Osteoblast (primary cell): ENCODE measurements at places on chromosomes 12 and 14. TPM values are rescaled to one million over a fixed set of nuclear protein-coding genes. Genes with fewer than 3 reads are reported as not detected.

DNA sequence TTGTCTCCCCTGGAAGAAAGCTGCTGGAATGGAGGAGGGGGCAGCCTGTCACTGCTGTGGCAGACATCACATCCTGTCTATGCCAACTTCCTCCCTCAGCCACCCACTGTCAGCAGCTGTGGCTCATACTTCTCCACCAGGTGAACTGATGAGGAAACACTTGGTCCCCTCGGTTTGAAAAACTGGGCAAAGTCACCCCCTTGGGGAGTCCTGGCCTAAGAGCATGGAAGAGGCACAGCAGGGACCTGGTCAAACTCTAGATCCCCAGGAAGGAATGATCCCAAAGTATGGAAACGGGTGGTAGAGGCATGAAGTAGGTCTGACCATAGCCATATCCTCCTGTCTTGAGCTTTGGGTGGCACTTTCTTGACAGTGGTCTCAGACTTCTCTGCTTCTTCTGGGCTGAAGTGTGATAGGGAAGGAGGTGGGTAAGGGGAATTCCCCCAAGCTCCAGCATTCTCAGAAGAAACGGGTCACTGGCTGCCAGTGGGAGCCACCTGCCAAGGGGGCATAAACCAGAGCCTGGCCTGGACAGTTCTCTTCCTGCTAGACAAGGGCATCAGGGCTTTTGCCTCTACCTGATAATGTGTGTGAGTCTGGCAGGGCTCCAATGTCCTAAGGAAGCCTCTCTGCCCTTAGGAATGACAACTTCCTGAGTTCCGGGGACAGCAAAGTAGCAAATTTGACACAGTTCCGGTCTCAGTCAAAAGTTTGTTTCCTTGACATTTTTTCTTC, 36.0 kb downstream of the FMNL3 start:
- H3K4me1 ChIP-seq: peaks cover 52% of the 10 kb centered on the region
- no peaks in the 10 kb centered on the region for H3K36me3 ChIP-seq
- peak overlapping the region; percentile 92 for H3K27ac ChIP-seq
- H3K4me3 ChIP-seq: no peak overlapping the region
- no peak for DNase-seq

- peak overlapping the region; percentile 23 for H3K4me3 ChIP-seq
- no peaks in the 10 kb centered on the region for H3K27me3 ChIP-seq
- H3K4me1 ChIP-seq: peaks cover 72% of the 10 kb centered on the region
Observed at GRCh38 chr14:61718039-61718438, 22.7 kb downstream of the HIF1A start.

DNA sequence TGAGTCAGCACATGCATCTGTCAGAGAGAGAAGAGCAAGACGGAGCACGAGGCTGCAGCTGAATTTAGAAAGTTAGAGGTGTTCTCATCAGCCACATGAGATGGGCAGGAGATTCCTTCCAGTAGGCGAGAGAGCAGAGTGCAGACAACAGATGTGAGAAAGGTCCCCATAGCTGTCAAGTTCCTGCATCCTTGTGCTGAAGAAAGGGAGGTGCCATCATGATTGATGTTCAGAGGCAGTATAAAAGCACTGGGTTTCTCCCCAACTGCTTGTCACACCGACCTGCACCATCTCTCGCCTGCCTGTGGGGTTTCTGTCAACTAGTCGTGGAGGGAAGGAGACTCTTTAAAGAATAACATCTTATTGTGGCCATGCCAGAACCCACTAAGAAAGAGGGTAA, at the start of gene MYBPC1:
TSS of gene MYBPC1 (plus strand) at position 272 of the 400 bp plus-strand sequence. CDS start at position 372, 100 bp downstream.
- H3K27me3 ChIP-seq: no peaks in the 10 kb centered on the region
- no peaks in the 10 kb centered on the region for H3K36me3 ChIP-seq
- no peak within 1 kb of the TSS for H3K27ac ChIP-seq
- H3K4me1 ChIP-seq: no peaks in the 10 kb centered on the region
- DNase-seq: no peak

DNA sequence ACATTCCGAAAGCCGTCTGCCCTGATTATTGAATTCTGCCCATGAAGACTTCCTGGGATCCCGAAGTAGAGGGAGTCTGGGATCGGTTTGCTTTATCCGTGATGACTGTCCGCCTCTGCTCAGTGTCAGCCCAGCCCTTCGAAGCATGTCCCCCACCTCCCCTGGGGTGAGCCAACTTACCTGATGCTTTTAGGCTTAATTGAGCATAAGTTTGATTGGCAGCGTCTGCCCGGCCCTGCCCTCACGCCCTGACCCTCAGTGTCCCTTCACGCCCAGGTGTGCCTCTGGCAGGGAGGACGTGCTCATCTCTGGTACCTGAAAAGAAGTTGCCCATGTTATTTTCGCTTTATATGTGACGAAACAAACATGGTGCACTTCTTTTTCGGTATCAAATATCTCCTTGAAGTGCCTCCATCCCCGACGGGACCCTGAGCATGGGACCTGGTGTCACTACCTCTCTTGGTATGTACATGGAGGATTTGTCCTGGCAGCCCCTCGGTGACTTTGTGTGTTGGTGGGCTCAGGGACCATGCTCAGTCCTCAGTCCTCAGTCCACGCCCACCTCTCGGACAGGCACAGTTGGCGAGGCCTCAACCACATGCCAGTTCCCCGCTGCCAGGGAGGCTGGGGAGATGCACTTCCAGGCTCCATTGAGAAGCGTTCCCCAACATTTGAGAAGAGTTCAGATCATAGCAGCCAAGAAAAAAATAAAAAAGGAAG, 130.1 kb upstream of the RTL1 start:
- no peaks in the 10 kb centered on the region for H3K27me3 ChIP-seq
- H3K27ac ChIP-seq: no peak overlapping the region
- no peaks in the 10 kb centered on the region for H3K4me1 ChIP-seq
- DNase-seq: no peak

Gene TESPA1
- total RNA-seq: not detected in 2 replicates

DNA sequence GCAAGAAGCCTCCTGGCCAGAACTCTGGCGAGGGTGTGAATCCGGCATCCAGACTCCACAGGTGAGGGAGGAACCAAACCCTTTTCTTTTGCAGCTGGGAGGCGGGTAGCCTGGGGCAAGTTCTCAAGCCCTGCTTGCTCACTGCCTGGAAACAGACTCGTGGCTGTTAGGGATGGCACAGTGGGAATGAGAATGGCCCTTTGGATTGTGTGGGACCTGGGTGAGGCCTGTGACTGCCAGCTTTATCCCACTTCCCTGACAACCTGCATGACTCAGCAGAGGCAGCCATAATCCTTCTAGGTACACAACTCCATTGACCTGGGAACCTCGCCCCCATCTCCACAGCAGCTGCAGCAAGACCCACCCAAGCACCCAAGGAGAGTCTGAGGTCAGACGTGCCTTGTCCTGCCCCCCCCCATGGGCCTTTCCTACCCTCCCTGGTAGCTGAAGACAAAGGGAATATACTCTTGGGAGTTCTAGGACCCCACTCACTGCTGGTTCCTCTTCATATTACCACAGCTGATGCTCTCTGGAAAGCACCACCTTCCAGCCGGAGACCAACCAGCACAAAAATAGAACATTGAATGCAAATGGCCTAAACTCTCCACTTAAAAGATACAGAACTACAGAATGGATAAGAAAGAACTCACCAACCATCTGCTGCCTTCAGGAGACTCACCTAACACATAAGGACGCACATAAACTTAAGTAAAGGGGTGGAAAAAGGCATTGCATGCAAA, 5.1 kb upstream of the GPR33 start:
- no peak for DNase-seq
- H3K4me1 ChIP-seq: no peaks in the 10 kb centered on the region
- H3K36me3 ChIP-seq: no peaks in the 10 kb centered on the region
- no peak overlapping the region for H3K4me3 ChIP-seq
- no peak overlapping the region for H3K27ac ChIP-seq

Gene AKAP6
- 0.29 and 2.2 TPM in 2 replicates for total RNA-seq

Gene GPR132
- under 0.01 TPM in 2 replicates for total RNA-seq

DNA sequence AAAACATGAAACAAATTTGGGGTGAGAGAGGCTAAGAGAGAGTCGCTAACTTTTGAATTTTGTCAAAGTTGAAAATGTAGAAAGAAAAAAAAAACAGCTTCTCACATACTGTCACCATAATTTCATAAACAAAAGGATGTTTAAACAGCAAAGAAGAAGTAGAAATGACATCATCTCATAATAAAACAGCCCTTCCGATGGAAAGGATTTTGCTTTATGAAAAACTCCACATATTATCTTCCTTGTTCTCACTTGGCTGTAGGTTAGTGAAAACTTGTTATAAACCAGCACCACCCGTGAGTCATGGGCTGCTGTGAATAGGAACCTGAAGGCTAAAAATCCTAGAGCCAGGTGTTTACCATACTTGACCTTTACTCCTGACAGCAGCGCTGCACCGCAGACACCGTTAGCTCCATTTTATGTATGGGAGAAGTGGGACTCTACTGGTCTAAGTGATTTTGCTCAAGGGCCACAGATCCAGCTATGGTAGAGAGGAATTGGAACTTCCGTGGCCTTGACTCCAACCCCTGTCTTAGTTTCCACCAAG, 63.0 kb upstream of the VRK1 start:
- H3K4me1 ChIP-seq: no peaks in the 10 kb centered on the region
- H3K36me3 ChIP-seq: no peaks in the 10 kb centered on the region

Gene OTX2
- not detected in 2 replicates for total RNA-seq

Gene HHIPL1
- 11.2 and 12.3 TPM in 2 replicates for total RNA-seq
